ENCODE measurements at places on chromosomes 2 and 18.

- DNase-seq, result no peak
These were observed 27.0 kb downstream of the SLC40A1 start for GRCh38 chr2:189553504-189554088.

DNA sequence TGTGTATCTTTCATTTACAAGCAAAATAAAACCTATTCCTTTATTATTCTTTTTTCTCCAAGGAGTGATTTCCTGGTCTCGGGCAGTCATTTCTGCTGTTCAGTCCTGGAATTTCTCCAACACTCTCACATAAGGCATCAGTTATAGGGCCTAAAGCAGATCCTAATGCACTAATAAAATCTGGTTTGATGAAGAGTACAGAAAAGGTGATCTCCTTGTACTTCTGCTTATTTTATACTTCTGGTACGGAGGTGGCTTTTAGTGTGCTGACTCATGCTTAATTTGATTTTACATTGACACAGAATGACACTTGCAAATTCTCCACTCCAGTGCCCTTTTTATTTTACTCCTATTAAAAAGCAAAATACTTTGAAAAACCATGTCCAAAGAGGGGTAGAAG lies 157.4 kb downstream of the DOK6 start:
- no peak for DNase-seq

DNA sequence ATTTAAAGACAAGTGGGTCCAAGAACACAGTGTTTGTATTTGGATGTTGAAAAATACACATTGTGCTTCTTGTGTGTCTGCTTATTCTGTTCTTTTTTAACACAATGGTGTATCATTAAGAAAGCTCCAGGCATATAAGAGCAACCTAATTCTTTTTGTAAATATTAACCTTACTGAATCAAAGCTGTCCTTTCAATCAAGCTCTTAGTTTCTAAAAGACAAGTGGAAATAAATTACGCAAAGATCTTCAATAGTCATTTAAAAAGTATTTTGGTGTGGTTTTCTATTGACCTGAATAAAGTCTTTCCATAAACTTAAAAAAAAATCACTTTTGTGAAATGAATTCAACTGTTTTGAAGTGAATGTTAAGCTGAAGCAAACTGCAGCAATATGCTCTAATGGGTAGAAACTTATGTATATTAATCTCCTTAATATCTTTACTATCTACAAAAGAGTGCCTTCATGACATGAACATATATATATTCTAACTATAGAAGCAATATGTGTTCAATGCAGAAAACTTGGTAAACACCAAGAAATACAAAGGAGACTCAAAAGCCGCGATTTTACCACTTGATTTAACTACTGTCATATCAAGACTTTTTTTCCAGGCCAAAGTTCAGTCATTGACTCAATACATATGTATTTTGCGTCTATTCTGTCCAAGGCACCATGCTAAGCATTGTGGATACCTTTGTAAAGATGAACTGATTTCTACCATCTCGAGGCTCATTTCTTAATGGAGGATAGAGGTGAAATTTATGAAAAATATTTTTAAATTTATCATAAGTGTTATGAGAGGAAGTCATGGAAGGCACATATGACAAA lies 97.7 kb downstream of the ARHGAP15 start:
- DNase-seq, result no peak

DNA sequence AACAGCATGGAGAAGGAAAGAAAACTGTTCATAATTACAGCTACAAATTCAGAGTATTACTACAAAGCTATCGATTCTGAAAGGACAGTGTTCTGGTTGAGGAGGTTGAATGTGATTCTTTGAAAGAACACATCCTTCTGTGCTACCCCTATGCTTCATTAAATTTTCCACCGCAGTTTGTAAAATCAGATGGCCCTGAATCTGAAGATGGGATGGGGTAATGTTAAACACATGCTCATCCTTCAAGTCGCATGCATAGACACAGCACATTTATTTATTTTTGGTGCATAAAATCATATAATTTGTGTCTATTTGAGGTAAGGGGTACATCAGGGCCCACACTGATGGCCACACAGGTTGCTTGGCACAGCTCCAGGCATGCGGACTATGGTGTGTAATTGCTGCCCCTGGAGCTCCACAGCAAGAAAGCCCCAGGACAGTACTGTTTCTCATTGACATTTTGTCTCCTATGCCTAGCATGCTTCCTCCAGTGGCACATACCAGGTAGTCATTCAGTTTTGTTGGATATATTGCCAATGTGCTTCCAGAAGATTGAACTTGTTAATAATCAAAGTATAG lies 238.8 kb upstream of the TANK start:
- DNase-seq, result no peak

DNA sequence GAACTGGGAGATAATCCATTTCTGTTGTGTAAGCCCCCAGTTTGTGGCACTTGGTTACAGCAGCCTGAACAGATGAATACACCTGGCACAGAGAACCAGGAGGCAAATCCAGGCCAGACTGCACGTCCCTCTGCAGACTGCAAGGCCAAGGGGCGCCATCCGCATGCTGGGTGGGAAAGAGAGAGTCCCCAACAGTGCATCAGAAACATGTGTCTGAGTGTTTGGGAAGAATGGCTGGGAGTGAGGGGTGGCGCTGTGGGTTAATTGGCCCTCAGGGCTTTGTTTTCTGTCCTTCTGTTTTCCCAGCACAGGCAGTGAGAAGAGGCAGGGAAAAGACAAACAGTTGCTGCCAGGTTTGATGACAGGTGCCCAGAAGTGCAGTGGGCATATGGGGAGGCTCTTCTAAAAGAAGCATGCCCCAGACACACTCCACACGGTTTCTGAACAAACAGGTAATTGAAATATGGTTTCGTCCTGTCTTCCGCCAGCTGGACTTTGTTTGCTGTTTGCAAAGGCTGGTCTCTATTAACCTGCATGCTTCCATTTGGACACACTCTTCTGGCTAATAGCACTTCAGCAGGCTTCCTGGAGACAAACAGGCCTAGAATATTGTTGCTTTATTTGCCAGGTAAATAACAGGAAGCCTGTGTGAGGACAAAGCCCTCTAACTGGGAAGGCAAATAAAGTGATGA lies 43.4 kb upstream of the SEC11C start:
- DNase-seq, result no peak

DNA sequence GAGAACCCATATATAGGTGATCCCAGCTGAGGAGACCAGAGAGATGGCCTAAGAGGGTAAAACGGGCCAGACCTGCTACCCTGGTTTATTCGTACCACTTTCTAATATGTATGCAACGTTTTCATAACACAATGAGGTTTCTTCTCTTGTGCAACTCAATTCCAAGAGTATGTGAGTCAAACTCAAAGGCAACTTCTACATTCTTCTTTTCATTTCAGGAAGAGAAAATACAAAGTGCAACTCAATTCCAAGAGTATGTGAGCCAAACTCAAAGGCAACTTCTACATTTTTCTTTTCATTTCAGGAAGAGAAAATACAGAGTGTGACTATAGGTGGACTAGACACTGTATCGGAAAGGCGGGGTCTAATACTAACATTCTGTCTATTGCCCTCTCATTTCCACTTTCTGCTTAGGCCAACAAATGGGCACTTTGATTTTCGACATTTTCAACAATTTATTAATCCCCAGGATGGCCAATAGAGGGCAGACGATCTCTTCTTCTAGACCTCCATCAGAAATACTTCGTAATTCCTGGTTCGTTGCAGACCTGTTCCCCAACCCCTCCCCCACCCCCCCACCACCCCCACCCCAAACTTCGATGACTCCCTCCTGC lies 3.7 kb upstream of the CRIM1 start:
- peak; percentile 14 for DNase-seq

- no peak for DNase-seq
These were observed 911.6 kb downstream of the EPHA4 start for GRCh38 chr2:220660277-220661145.

DNA sequence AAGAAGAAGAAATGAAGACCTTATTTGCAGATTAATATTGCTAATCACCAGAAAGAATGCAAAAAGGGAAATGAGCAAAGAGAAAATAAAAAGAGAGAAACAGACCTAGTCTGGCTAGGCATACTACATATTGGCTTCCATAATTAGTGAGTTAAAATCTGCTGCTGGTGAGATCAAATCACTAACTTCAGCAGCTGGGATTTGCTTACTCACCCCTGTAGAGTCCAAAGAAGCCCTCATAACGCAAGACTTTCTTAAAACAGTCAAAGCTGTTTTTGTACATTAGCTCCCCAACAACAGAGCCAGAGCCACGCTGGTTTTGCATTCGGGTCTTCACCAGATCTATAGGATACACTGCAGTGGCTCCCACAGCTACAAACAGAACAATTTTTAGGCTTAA lies 80.9 kb downstream of the SLC25A12 start:
- DNase-seq, result no peak

DNA sequence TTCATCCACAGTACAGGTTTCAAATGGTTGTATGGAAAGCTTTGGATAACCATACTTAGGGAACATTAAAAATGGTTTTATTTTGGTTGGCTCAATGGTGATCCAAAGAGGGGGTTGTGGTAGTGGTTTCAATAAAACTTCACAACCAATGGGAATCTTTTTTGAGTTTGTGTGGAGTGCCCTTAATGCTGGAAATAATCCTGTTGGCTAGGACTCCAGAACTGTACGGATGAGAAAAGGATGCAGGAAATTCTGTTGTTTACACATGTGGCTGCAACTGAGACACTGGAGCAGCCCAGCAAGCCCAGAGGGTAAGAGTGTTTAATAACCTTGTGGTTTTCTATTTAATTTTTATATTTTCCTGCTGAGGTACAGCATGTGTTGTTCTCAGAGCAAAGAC lies at the start of gene CCDC102B:
Gene CCDC102B (plus strand): TSS at position 210 of the 400 bp plus-strand sequence. CDS start 38,684 bp downstream, outside the sequence.
- no peak for DNase-seq

DNA sequence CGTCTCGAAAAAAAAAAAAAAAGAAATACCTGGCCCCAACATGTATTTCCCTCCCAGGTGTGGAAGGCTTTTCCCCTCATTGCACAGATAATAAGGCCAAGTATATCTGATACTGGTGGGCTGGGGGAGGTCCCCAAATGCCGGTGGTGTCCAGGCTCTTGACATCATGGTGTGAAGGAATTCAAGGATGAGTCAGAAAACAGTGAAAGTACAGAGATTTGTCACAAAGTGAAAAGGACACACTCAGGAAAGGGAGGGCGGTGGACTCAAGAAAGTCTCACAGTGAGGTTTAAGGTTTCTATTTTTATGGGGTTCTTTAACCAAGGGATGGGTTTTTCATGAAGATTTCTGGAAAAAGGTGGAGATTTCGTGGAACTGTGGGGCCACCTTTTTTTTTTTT lies 37.8 kb upstream of the FZD5 start:
- no peak for DNase-seq

DNA sequence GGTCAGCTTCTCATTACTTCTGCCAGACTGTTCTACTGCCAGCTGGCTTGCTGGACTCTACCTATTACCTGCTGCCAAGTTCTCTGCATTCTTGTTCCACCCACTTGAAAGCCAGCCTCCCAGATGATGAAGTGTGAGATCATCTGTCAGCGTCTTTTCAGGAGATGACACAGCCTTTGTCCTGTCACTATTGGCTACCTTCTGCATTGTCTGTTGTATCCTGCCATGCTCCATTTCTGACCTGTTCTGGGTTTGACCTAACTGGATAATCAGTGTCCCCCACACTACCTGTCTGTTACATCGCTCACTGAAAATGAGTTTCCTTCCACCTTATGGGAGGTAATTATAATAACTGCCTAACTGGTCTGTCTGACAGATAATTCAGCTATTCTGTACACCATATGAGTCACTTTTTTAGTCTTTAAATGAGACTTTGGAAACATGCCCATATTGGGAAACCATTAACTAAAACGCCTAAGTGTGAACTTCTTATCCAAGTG lies 520.6 kb downstream of the METTL4 start:
- DNase-seq, result no peak

GRCh38 chr2:37870829-37871228 lies 54.3 kb upstream of the RMDN2 start:
- no peak for DNase-seq

GRCh38 chr2:203359450-203359849 lies 31.3 kb downstream of the ABI2 start:
- DNase-seq, result no peak

GRCh38 chr2:28678175-28678855 lies 73.3 kb upstream of the PPP1CB start:
- no peak for DNase-seq

DNA sequence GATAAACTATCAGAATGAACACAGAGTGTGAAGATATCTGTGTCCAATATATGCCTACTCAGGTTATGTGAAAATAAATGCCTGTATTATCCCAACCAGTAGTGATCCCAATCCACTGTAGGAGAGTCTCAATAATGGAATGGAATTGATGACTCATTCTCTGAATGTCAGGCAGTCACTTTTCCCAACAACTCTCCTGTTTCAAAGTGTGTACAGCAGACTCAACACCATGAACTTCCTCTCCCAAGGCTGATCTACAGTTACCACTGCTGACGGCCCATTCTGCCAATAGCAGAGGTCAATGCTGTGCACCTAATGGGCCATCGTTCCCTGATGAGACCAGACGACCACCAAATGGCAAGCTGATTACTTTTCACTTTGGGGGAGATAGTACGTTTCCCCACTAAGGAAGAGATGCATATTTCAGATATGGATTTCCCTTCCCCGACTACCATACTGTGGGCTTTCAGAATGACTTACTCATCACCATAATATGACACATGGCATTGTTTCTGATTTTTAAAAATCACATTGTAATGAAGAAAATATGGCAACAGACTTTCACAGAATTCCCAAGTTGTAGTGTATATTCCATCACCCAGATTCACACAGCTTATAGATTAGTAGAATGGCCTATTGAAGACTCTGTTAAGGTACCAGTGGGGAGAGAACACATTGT lies 601.7 kb upstream of the VRK2 start:
- no peak for DNase-seq

DNA sequence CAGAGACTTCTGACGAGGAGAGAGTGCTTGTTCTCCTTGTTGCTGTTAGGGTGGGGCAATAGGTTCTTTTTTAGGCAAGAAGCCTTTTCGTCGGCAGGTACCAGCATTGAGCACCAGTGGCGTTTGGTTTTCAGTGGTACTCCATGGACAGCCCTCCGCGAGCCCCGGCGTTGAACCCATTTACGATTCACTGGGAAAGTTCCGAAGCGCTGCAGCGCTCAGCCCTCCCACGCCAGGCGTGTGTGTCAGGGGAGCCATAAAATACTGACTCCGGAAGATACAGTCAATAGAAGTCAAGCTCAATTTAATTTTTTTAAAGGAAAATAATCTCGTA lies 494 bp upstream of the ROCK1 start:
- DNase-seq, result peak; percentile 54

- no peak for DNase-seq
These were observed 4.3 kb downstream of the AOX1 start for GRCh38 chr2:200590090-200590489.

- no peak for DNase-seq
These were observed 8.2 kb downstream of the FTCDNL1 start for GRCh38 chr2:199842631-199843395.

Data from stimulated activated CD4-positive, alpha-beta T cell treated with anti-CD3 and anti-CD28 coated beads, Interleukin-4, amount 100 ng/mL, for 24 hours (primary cell).